ENCODE measurements at places on chromosomes 2 and 18. TPM values are rescaled to one million over a fixed set of nuclear protein-coding genes. Genes with fewer than 3 reads are reported as not detected.
A peak's percentile ranks its signal among the peaks of the same experiment; 100 is the strongest.

DNA sequence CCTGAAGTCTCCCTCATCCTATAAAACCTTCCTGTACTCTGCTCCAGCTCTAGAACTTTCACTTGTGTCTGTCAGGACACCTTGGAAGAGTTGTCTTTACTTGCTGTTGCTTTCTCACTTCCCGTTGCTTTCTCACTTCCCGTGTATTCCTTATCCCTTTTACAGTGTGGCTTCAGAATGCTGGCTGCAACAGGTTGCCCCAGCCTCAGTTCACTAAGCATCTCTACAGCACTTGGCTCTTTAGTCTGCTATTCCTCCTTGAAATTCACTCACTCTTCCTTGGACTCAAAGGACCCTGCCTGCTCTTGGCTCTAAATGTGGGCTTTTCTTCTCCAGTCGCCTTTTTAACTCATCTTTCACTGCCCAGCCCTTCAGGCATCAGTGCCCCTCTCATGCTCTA, 162.5 kb upstream of the ALPP start:
- DNase-seq, result no peak

GRCh38 chr2:219081701-219082331, 21.1 kb upstream of the IHH start:
- DNase-seq, result no peak

DNA sequence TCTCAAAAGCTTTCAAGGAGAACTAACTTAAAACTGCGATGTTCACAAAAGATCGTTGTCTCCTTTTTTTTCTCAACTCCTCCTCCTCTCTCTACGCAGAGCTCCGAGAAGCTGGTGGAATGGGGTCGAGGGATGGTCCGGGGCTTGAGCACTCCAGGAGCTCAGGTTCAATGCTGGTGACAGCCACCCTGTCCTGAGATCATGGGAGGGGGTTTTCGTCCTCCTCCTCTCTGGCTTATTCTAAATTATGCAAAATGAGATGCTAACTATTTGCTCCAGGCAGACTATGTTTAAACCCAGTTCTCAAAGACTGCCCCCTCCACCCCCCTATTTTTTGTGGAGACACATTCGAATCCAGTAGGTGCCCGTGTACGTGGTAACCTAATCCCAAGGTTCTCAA, 11.8 kb downstream of the TSHZ1 start:
- DNase-seq, result no peak

- DNase-seq, result no peak
Measured at GRCh38 chr2:201942531-201942930, 91.1 kb upstream of the FZD7 start.

DNA sequence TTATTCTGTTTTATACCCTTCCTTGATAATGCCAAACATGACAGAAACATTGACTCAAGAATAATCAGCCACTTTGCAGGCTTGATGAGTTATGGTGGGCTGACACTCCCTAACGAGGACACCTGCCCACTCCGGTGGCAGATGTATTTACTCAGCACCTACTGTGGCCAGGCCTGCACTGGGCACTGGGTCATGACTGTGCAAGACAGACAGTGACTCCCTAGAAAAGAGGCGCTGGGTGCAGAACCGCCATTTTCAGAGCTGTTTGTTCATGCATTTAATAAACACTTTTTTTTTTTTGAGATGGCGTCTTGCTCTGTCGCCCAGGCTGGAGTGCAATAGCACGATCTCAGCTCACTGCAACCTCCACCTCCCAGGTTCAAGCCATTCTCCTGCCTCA, 32.5 kb downstream of the SNED1 start:
- no peak for DNase-seq

DNA sequence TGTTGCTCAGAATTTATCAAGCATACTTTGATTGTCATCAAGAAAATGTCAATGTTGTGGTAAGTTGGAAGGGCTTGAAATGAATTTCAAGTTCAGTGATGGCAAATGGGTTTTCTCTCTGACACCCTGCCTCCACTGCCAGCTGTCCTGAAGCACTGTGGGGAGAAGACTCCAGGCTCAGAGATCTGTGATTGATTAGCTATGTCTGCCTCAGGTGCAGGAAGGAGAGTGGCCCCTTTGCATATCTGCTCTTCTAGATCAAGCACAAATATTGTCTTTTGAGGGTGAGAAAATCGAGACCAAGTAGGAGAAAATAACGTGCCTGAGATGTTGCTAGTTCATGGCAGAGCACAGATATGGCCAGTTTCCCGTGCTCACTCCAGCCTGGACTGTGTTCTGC, 178.8 kb upstream of the GLI2 start:
- no peak for DNase-seq

The RRM2 gene
- total RNA-seq, result 21.9 TPM

- DNase-seq, result peak; percentile 30
Measured at GRCh38 chr2:85132834-85133637, at the start of gene TCF7L1. Gene TCF7L1 (plus strand): TSS chr2:85133392. CDS start chr2:85133685, 293 bp downstream.

- DNase-seq, result no peak
Measured at GRCh38 chr2:68253219-68254068, 1.1 kb upstream of the PPP3R1 start.

- no peak for DNase-seq
Measured at GRCh38 chr2:138059487-138060300, 95.4 kb downstream of the HNMT start.

DNA sequence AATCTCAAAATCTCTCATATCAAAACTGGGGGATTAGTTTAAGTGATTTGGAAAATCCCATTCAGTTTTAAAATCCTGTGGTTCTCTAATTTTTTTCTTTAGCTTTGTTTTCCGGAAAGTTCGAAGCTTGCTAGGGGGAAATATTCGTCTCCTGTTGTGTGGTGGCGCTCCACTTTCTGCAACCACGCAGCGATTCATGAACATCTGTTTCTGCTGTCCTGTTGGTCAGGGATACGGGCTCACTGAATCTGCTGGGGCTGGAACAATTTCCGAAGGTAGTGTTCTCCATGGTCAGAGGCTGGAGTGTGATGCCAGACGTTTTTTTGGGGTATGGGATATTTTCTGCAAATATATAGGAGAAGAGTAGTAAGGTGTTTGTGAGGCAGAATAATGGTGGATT, 66.1 kb downstream of the ACSL3 start:
- no peak for DNase-seq

DNA sequence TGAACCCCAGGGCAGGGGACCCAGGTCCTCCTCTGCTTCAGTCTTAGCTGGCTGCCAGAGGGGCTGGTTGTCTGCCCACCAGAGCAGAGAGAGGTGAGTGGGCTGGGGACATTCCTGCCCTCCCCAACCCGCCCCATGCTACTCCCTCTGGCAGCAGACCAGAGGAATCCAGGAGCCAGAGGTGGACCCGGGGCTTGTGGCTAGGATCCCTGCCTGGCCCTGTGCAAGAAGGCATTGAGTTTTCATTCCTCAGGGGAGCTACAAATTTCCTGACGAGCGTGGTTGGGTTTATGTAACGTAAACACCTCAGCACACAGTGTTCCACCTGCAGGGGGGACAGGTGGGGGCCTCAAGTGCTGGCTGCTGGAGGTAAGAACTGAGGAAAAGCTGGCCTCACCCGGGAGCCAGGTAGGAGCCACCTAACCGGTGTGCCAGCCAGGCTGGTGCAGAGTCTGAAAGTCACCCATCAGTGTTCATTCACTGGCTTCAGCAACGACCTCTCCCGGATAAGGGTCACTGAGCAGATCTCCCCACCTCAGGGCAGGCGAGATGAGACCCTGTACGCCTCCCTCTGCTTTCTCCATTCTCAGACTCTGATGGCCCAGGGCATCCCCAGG, 246.8 kb downstream of the DYSF start:
- no peak for DNase-seq

The MATN3 gene
- total RNA-seq, result not detected

DNA sequence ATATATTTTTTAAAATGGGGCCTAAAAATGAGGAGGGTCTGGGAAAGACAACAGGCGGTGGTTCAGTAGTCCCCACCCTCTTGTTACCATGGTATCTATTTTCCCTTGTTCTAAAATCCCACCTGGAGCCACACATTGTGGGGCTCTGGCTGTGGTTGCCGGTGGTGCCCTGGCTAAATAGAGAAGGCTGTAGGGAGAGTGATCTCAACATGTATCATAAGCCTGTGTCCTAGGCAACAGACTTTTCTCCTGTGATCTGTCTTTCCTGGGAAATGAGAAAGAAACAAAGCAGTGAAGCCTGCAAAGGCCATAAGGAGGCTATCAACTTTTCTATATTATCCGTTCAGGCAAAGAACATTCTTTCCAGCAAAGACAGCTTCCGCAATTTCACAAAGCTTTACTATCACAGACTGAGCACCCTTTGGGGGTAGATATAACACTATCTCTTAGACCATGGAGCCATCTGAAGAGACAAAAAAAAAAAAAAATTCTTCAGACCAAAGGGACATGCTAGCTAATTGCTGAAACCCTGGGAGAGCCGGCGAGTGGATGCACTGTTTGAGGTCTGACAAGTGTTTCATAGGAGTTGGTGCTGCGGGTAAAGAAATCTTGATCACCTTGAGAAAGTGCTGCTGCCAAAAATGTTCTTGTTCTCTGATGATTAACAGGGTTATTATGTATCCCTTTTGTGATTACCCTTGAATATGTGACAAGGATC, 879.2 kb upstream of the DDX18 start:
- no peak for DNase-seq

GRCh38 chr2:127811397-127812321, 688 bp upstream of the WDR33 start:
- no peak for DNase-seq

GRCh38 chr18:8976606-8977005, 125.9 kb upstream of the NDUFV2 start:
- DNase-seq, result no peak

GRCh38 chr18:22499421-22499820, 81.7 kb upstream of the CTAGE1 start:
- DNase-seq, result no peak

DNA sequence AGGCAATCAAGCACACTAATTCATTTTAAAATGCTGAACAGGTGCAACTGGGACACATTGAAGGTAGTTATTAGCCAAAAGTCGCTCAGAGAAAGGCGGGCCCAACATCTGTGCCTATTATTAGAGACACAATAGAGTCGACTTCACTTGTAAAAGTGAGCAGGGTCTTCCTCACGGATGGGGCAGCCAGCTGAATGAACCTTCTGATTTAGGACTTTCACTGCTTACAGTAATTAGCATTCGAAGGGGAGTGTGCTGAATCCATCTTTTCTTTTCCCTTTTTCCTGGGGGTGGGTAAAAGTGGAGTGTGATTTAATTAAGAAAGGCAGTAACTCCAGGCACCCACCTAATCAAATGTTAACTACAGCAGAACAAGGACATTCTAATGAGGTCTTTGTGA, 677.7 kb downstream of the DCDC2C start:
- DNase-seq, result no peak

- no peak for DNase-seq
Measured at GRCh38 chr18:72197591-72197990, 346.6 kb downstream of the CBLN2 start.

DNA sequence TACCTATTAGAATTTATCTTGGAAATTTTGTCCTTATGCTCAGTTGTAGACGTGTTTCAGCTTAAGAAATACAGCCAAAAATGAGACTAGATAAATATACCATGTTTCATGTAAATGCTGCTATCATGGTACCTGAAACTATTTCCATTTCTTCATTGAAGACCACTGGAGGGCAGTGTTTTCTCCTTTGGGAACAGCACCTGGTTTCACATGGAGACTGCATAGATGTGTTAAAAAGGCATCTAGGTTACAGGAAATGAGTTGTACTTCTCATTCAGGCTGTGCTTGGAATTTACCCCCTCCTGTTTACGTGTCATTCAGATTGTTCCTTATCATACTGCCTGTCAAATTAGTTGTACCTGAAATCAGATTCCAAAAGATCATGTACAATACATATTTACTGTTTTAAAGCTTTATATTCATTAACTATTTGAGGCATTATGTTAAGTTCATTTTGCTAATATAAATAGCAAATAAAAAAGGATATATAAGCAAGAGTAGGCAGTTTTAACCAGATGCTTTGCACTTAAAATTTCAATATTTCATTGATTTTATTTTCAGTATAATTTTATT, 57.3 kb upstream of the PSMD14 start:
- peak; percentile 67 for DNase-seq

The FHOD3 gene
- not detected for total RNA-seq

The PFN4 gene
- total RNA-seq, result not detected

The CFAP65 gene
- not detected for total RNA-seq

DNA sequence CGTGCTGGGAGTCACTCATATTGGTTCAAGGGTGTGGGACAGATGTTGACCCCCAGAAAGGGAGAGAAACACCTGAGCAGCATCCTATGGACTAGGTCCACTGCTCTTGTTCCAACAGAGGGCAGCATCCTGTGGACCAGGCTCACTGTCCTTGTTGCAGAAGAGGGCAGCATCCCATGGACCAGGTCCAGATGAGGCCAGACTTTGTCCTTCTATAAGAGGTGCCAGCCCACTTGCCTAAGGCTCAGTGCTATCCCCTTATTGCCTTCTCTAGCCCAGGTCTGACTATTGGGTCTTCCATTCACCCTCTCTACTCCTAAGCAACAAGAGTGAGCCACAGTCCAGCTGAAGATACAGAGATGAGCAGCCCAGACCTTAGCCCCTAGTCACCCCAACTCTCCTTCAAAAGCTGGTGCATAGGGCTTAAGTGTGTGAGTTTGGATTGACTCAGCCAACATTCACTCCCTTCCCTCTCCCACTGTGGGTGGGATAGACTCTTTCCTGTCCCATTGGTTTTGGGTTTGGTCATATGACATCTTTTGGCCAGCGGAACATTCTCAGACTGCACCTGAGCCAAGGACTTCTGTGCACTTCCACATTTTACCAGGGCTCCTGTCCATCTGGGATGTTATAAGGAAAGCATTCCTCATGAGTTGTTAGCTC, 132.4 kb upstream of the GPC1 start:
- no peak for DNase-seq

DNA sequence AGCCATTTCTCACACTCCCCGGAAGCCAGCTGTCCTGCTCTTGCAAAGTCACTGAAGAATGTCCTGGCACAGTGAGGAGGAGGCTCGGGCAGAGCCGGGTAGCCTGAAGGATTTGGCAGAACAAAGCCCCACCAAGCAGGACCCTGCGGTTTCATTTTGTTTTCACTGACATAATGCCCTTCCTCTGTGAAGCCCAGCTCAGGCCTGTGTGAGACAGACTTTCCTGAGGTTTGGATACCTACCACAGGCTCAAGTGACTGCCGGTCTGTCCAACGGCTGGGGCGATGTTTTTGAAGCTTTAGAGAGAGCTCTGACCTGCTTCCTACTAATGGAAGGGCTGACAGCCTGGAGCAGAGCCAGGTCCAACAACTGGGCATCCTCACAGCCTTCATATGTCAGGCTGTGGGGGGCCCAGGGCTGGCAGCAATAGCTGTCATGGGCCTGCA, 99.8 kb upstream of the FZD7 start:
- peak; percentile 82 for DNase-seq

The RPRM gene
- total RNA-seq, result 76.1 TPM

The MTA3 gene
- total RNA-seq, result 65.4 TPM
